Neural crest cell (in vitro differentiated cells): ENCODE measurements at places on chromosomes 3 and 15.

GRCh38 chr3:126129398-126129891 is 45.5 kb upstream of the SLC41A3 start:
- DNase-seq = no peak

GRCh38 chr3:191350396-191351090 is 20.2 kb upstream of the UTS2B start:
- DNase-seq = no peak

DNA sequence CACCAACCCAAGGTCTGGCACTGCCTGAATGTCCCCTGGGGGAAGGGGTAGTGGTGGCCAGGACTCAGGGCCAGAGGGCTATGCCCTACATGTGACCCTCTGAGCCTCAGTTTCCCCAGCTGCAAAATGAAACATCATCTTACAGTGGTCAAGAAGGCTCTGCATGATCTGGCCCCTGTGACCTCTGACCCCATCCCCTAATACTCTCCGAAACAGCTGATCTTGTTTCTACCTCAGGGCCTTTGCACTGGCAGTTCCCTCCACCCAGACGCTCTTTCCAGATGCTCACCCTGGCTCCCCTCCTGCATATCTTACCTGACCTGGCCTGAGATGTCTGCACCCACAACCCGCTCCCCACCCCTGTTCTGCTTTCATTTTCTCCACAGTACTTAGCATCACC is 21.8 kb downstream of the PLXND1 start:
- no peak for DNase-seq

DNA sequence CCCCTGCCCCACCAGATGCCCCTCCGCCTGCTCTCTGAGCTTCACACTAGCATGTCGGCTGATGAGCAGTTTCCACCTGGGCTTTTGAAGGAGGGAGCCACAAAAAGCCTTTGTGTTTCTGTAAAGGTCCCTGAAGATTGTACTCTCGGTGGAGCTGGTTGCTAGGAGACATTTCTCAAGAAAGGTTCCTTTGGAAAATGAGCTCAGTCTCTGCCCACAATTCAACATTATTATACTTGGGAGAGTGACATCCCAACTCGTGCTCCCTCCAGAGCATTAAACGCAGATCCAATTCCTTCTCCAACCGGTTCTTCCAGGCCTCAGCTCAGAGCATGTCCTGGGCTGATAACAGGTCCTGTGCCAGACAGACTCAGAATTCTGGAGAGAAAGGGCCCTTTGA is 26.8 kb upstream of the FAM107A start:
- no peak for DNase-seq

DNA sequence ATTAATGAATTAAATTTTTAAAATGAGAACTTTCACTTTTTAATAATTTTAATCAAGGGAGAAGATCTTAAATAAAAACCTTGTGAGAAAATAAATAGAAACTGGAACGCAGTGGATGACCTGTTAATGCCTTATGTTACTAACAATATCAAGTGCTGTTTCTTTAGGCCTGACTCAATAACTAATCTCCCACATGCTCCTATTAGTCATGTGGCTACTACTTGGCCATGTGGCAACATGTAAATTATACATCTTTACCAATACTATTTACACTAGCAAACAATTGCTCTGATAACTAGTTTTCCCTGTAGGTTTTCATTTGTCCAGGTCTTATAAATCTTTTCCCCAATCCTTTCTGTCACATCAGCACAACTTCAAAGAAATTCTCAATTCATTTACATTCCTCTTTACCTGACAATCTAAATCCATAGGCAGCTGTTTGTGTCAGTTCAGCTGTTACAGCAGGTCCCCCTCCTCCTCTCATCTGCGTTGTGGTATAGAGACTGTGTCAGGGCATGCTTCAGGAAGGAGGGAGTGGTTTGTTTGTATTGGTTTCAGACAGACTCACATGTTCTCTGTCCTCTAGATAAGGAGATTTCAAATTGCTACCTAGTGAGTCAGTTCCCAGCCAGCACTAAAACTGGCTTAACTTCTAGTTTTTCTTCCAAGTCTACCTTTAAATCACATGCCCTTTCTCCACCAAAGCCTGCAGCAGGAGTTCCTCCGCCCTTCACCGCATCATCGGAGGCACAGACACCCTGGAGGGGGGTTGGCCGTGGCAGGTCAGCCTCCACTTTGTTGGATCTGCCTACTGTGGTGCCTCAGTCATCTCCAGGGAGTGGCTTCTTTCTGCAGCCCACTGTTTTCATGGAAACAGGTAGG is 11.3 kb upstream of the C3orf52 start:
- DNase-seq = no peak

DNA sequence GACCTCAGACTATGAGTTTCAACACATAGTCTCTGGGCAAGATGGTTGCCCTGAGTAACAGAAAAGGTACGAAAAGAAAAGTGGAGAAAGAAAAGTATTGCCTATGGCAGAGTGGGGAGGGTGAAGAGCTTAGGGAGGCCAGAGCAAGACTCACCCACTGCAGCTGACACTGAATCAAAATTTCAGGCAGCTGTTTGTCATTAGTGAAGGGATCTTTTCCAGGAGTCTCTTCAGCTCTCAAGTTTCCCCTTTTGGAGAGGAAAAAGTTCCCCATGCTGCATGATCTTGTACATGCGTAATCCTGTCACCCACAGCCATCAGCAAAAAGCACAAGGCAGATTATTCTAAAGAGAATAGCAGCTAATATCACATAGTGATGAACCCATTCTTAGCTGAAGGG is 616.9 kb upstream of the GBE1 start:
- DNase-seq = no peak
